ENCODE measurements at places on chromosomes 11 and 22.

GRCh38 chr11:109958821-109959166 is 134.4 kb upstream of the ZC3H12C start:
- DNase-seq, result no peak

GRCh38 chr11:119795690-119796089 is 66.7 kb upstream of the NECTIN1 start:
- DNase-seq, result peak; percentile 28

GRCh38 chr11:65110354-65110861 is 1.3 kb upstream of the TM7SF2 start:
- peak; percentile 73 for DNase-seq

DNA sequence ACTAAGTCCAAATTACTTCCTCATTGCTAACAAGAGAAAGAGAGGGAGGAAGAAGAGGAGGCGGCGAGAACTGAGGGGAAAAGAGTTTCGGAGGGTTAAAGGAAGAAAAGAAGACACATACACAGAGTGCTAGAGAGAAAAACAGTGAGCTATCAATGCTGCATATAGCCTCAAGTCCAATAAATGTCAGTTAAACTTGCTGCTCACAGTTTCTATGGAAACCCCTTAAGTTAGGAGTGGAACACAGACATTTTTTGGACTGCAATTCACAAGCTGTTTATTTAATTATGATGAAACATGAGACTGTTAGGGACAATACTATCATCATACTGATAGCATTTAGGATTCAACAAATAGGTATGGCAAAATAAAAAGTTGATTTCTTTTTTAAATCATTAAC is 1320.4 kb downstream of the LRRC4C start:
- DNase-seq, result no peak

DNA sequence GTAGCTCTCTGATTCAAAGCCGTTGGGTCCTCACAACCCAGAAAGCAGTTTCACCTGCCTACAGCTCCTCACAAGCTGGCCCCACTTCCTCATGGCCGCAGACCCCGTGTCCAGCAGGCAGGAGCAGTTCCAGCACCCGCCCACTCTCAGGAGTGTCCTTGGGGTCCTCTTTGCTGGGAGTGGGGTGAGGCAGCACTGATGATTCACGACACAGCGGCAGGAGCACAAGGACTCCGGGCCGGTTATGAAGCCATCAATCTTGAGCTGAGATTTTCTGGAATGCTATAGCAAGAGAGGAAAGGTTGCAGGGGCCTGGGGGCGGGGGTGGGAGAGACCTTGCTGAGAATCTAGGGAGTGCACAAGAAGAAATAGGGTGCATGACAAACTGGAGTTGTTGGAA is 311.2 kb downstream of the NXPE2 start:
- DNase-seq, result no peak

DNA sequence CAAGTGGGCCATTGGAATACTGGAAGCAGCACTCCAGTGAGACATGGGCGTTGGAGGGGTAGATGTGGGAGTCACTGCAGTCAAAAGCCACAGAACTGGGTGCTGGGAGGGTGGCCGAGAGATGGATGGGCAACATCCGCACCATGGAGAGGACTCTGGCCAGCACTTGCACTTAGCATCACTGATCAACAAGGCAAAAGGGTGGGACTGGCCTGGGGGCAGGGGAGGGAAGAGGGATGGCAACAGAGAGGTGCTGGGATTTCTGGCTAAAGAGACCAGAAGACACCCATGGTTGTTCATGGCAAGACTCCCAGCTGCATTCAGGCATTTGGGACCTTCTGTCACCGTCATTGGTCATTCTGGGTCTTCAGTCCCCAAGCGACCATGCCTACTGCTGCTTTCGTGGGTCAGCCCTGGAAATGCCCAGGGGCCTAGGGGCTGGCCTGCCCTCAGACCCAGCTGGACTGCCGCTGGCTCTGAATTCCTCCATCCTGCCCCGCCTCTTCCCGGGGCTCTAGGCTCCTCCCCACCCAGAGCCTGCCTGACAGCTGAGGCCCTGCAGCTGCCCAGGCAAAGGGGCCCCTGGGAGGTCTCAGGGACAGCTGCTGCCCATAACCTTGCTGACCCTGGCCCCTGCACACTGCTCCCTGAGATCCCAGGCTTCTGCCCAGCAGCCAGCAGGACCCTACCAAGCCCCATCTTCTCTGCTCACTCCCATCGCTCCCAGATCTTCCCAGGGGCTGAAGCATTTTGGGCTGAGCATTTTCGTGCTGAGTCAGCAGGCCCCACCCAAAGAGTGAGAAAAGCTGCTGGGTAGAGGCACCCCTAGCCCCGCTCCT is 13.0 kb upstream of the CDC42EP2 start:
- no peak for DNase-seq

DNA sequence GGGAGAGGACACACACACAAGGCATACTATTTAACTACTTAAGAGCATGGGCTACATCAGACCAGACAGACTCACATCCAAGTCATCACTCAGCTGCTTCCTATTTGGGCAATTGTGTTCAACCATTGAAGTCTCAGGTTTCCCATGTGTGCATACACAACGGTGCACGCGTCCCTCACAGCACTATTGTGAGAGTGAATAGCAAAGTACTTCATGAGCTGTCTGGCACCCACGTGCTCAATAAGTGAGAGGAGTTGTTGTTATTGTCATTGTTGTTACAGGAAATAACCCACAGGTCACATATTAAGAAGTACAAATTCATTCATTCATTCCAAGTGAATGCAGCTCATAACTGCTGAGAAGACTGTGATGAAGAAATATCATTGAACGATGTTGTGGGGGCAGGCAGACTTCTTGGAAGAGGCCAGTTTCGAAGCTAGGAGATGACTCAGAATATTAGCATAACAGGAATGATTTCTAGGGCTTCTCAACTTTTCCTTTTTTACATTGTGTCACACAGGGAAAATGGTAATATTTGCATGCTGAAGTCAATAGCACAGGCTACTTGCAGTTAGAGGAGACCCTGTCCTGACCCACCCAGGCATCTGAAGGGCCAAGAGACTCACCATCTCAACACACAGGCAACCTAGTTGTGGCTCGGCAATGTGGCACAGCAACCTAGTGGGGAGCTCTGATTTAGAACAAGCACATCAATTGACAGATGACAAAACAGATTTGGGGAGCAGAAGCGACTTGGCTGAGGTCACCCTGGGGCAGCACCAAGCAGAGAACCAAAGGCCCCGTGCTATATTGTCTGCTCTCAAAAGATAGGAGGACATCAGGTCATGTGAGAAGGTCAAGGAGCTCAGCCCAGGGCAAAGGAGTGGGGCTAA is 606.0 kb downstream of the BUD13 start:
- peak; percentile 9 for DNase-seq

GRCh38 chr22:42933485-42934091 is 76.5 kb upstream of the ARFGAP3 start:
- DNase-seq, result peak; percentile 98

- DNase-seq, result no peak
Observed at GRCh38 chr22:35727436-35727835, 9.8 kb downstream of the APOL5 start.

DNA sequence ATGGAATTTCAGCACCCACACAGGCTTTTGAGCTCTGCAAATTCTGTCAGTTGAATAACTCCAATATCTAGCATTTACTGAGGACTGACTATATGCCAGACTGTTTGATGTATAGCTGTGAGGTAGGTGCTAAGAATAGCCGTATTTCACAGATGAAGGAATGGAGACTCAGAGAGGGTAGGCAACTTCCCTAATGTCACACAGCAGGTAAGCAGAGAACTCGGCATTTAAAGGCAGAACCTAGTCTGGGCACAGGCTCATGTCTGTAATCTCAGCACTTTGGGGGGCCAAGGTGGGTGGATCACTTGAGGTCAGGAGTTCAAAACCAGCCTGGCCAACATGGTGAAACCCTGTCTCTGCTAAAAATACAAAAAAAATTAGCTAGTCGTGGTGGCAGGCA is 184.1 kb downstream of the BCR start:
- no peak for DNase-seq

- no peak for DNase-seq
Observed at GRCh38 chr11:15236559-15236958, 121.8 kb downstream of the INSC start.

DNA sequence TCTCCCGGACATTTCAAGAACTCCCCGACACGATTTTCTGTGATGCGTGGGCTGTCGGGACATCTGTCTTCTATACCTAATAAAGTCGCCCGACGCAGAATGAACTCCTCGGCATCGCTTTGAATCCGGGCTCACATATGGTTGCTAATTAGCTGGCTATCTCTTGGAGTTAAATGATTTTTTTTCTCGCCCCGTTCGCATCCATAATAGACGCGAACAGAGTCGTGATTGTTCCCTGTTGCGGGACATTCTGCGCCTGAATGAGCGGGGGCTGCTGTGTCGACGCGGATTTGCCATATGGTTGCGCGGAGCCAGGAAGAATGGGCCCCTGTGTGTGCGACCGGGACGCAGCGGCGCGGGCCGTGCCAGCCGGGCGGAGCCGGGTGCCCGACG is 16.4 kb downstream of the CDKN1C start:
- no peak for DNase-seq

GRCh38 chr11:89667001-89667400 is 43.1 kb upstream of the TRIM77 start:
- no peak for DNase-seq

Measured in fibroblast of skin of back (primary cell).